Activated CD4-positive, alpha-beta T cell treated with anti-CD3 and anti-CD28 coated beads, Interleukin-2, amount 10 ng/mL, durations not matched to agents 7 days and 5 days (primary cell): ENCODE measurements at places on chromosomes 3 and 15. TPM values are rescaled to one million over a fixed set of nuclear protein-coding genes. Genes with fewer than 3 reads are reported as not detected.

Gene NEK10
- total RNA-seq: 0.56 TPM

Gene LRRC34
- total RNA-seq: 4.7 TPM

Gene PTH1R
- not detected for total RNA-seq

Gene MST1R
- total RNA-seq: 5.2 TPM

Gene ETV5
- total RNA-seq: 0.50 TPM

Gene GDPGP1
- total RNA-seq: 9.8 TPM

Gene EXD1
- not detected for total RNA-seq

Gene KNG1
- total RNA-seq: not detected

Gene STRIT1
- total RNA-seq: not detected

Gene MESD
- 34.3 TPM for total RNA-seq

Gene TRH
- not detected for total RNA-seq

Gene VEPH1
- total RNA-seq: not detected

Gene CHRNA7
- total RNA-seq: not detected

Gene LRRC31
- not detected for total RNA-seq

Gene TM4SF18
- total RNA-seq: not detected

Gene TEX9
- 1.1 TPM for total RNA-seq

Gene SPATA12
- not detected for total RNA-seq

Gene FRMD5
- not detected for total RNA-seq

Gene PLOD2
- 0.10 TPM for total RNA-seq

Gene AGTR1
- not detected for total RNA-seq

Gene INKA1
- 0.60 TPM for total RNA-seq

Gene SERPINI2
- not detected for total RNA-seq

Gene MNS1
- 0.79 TPM for total RNA-seq

Gene LARP6
- total RNA-seq: not detected

Gene LRRC2
- 0.29 TPM for total RNA-seq

Gene ST3GAL6
- 0.07 TPM for total RNA-seq

Gene ASB14
- total RNA-seq: not detected

Gene VILL
- total RNA-seq: 19.4 TPM

Gene PYGO1
- total RNA-seq: 0.06 TPM

Gene GPR156
- not detected for total RNA-seq

Gene GXYLT2
- total RNA-seq: not detected

Gene QTRT2
- total RNA-seq: 38.3 TPM

Gene MUC13
- total RNA-seq: not detected

Gene AP3S2
- 25.3 TPM for total RNA-seq

Gene ARPIN
- total RNA-seq: not detected

Gene GABRA5
- not detected for total RNA-seq
